ENCODE measurements at places on chromosomes 13 and 19. TPM values are rescaled to one million over a fixed set of nuclear protein-coding genes. Genes with fewer than 3 reads are reported as not detected.

GRCh38 chr19:46607448-46607841 is 6.3 kb downstream of the CALM3 start:
- no peak for DNase-seq

- no peak for DNase-seq
Observed at GRCh38 chr19:6498294-6499036, 3.6 kb downstream of the TUBB4A start.

DNA sequence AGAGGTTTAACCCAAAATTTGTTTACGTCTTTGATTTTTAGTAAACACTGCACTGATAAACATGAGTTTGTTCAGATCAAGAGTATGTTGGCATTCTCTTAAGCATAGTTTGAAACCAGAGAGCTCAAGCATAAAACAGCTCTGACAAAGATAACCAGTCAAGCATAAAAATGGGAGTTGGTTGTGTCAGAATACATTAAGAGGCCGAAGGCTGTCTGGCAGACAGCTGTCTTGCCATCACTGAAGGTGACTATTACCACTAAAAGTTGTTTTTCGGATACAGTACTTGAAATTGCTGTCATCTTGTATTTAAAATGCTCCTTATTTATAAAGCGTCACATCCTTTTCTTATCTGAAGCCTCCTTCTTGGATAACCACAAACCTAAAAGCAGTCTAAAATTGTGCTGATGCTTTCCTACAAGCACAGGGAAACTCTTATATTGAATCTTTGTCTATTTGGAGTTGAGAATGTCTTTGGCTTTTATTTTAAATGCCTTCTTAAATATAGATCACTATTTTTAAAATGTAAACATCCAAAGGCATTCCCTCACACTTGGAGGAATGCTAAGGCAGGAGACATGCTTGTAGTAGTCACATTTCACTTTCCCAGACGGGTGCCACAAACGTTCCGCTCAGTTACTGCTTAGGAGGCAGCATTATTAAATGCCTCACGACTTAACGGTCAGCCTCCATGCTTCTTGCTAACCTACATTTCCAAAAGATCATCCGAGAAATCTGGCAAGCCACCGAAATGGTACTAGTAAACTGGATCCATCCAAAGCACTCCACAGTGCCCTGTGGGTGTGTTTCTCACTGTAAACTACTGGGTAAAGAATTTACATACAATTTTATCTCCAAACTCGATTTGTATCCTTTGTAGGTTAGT is 1.5 kb downstream of the SMAD9 start:
- DNase-seq: no peak

GRCh38 chr19:35845215-35846037 is 6.9 kb downstream of the NPHS1 start:
- no peak for DNase-seq

GRCh38 chr13:79485014-79485811 is 4.3 kb downstream of the NDFIP2 start:
- peak; percentile 88 for DNase-seq

GRCh38 chr13:94967183-94968039 is 255.1 kb upstream of the SOX21 start:
- no peak for DNase-seq

DNA sequence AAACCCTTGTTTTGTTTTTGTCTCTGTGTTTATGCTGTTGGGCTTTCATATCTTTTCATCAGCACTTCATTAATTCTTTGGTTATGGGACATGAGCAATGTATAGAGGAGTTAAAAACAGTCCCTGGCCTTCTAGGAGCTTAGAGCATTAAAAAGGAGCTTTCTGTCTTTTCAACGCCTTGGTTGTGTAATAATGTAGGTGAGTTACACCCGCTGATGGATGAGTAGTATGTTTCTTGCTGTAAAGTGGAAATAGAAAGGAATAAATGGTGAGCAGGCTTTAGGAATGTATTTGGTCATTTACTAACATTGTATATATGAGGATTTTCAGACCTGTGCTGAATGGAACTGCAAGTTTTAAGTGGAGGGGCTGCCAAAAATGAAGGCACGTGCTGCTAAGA is 121.5 kb upstream of the RNF113B start:
- peak; percentile 67 for DNase-seq

- peak; percentile 79 for DNase-seq
Observed at GRCh38 chr19:46951171-46951986, 68.3 kb upstream of the NPAS1 start.

DNA sequence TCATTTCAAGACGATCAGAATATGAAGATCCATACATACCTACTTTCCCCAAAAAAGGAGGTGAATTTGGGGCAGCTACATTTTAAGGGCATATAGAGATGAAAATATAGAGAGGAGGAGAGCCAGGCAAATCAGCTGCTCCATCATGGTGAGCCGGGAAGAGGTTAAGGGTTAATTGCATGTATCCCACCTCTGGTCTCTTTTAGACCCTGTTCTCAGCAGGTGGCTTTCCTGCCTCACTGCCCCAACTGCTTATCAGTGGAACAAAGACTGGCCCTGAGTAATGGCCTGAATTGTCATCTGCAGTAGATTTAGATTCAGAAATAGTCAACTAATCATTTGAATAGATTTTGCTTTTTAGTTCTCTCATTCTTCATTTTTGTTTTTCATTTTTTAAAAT is 206.6 kb downstream of the SPRY2 start:
- DNase-seq: no peak

GRCh38 chr13:79966059-79966458 is 374.9 kb downstream of the SPRY2 start:
- no peak for DNase-seq

GRCh38 chr19:55345818-55346724 is 6.4 kb downstream of the KMT5C start:
- no peak for DNase-seq

DNA sequence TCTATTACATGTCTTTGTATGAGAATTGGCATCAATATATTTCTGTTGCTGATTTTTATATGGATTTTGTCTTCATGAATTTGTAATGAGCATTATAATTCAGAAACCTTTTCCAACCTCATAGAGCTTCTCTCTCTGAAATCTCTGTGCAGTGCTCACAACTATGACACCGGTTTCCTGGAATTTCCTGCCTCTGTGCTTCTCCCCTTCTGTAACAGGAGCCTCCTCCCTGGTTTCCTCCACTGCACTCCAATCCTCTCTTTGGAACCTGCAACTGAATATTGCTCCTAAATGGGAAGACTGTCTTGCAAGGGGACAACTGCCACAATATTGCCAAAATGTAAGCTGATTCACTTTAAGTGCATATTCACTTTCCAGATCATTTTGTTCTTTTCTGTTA is 1147.9 kb downstream of the UQCRFS1 start:
- DNase-seq: no peak

GRCh38 chr19:55536951-55537740 is at the start of gene SBK2:
TSS of gene SBK2 (minus strand) at chr19:55537133. CDS start at chr19:55536294, 839 bp downstream.
- no peak for DNase-seq

Gene PRR36
- 0.01 TPM for polyA plus RNA-seq

Gene PTGIR
- not detected for polyA plus RNA-seq

Gene RNF225
- not detected for polyA plus RNA-seq

Gene LIM2
- not detected for polyA plus RNA-seq

Gene ZNF525
- polyA plus RNA-seq: 5.3 TPM
